ENCODE measurements at places on chromosomes 7 and 10. TPM values are rescaled to one million over a fixed set of nuclear protein-coding genes. Genes with fewer than 3 reads are reported as not detected.
A peak's percentile ranks its signal among the peaks of the same experiment; 100 is the strongest.

Gene VSTM4
- 0.29 TPM for total RNA-seq

GRCh38 chr7:20276705-20277472 lies 53.8 kb upstream of the ITGB8 start:
- no peak for DNase-seq

Gene DGKI
- total RNA-seq, result 0.69 TPM

DNA sequence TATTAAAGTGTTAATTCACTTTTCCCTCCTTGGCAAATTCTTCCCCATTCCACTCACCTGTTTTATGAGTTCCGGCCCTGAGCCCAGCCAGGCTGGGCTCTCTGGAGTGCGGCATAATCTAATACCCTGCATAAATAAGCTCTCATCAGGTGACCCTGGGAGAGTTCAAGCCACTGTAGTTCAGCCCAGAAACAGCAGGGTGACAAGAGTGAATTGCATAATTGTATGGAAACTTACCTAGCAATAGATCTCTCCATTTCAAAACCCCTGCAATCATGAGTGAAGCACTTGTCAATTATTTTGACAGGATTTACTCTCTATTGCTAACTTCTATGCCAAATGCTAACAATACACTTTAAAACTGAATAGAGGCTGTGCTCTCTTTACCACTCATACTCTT lies 94.7 kb downstream of the OSBPL3 start:
- peak; percentile 44 for DNase-seq

- no peak for DNase-seq
Observed at GRCh38 chr10:17109046-17109445, 20.6 kb downstream of the CUBN start.

GRCh38 chr7:4436936-4437335 lies 245.2 kb upstream of the FOXK1 start:
- DNase-seq, result no peak

Gene SPDYE11
- total RNA-seq, result not detected

DNA sequence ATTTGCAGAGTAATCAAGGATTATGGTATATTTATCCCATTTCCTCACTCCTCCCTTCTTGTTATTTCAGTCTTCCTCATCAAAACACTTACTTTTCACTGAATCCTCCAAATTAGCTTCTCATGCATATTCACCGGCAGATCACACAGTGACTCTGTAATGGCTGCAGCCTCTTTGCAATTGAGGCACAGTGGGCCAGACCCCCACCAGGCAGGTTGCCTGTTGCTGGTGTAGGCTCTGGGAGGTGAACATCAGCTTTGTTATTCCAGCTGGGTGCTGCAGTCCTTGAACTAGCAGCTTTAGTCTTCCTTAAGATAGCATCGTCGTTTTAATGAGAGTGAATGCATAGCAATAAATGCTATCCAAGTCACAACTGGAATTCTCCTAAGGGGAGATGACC lies 449.3 kb downstream of the CNTNAP2 start:
- DNase-seq, result no peak

- DNase-seq, result no peak
Observed at GRCh38 chr10:3473271-3473670, 300.7 kb upstream of the PITRM1 start.

Gene ZNF239
- total RNA-seq, result 8.5 TPM

Gene ITIH5
- not detected for total RNA-seq

- no peak for DNase-seq
Observed at GRCh38 chr7:135704074-135704473, 23.9 kb downstream of the SLC13A4 start.

DNA sequence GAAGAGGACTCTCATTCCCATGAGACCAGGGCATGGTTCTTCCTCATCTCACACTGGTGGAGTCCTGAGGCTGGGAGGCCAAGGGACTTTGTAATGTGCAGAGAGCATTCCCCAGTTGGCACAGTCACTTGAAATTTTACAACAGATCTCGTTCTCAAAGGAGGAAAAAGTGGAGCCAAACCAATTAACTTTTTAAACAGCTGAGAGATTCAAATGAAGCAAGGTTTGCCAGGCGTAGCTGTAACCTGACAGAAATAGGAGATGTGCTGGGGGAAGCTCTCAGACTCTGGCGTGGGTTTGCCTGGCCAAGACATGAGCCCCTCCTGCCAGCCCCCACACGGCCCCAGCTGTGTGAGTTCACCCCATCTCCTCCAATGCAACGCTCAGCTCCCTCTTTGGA lies 12.0 kb upstream of the CPXM2 start:
- no peak for DNase-seq

DNA sequence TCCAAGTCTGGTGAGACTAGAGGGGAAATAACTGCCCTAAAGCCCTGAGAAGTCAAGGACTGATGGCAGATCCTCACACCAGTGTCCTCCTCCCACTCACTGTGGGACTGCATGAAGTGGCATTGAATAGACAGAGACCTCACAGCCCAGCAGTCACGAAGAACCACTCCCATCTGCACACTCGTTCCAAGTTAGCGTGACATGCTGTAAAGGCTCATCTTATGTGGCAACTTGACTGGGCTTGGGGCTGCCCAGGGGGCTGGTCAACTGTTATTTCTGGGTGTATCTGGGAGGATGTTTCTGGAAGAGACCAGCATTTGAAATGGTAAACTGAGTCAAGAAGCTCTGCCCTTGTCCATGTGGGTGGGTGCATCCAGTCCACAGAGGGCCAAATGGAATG lies 104.7 kb downstream of the ADARB2 start:
- DNase-seq, result no peak

GRCh38 chr7:127803626-127804025 lies 151.6 kb downstream of the SND1 start:
- DNase-seq, result no peak

GRCh38 chr10:121797490-121797889 lies 130.3 kb downstream of the ATE1 start:
- DNase-seq, result no peak

DNA sequence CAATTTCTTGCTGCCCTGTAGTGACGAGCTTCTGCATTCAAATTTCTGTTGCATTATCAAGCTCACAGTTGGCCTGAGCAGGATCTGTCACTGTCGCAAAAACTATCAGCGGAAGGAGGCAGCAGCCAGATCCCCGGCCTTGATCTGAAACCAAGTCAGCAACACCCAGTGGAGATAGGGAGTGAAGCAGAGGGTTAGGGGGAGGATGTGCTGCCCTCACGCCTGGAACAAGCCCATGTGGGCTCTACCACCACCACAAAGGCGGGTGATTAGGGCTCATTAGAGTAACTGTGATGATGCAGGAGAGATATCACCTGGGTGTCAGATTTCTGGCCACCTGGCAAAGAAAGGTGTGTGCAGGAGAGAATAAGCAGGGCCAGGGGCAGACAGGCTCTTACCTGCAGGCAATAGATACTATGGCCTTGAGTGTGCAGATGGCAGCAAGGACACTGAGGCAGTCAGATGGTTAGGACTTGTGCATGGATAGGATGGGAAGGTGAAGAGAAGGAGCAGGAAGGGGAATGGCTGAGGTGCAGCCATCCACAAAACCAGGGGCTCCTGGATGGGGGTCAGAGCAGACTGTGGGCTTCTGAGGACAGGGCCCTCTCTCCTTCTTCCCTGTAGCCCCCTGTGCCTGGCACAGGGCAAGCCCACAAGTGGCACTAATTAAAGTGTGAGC lies 417.3 kb downstream of the RPS24 start:
- no peak for DNase-seq

DNA sequence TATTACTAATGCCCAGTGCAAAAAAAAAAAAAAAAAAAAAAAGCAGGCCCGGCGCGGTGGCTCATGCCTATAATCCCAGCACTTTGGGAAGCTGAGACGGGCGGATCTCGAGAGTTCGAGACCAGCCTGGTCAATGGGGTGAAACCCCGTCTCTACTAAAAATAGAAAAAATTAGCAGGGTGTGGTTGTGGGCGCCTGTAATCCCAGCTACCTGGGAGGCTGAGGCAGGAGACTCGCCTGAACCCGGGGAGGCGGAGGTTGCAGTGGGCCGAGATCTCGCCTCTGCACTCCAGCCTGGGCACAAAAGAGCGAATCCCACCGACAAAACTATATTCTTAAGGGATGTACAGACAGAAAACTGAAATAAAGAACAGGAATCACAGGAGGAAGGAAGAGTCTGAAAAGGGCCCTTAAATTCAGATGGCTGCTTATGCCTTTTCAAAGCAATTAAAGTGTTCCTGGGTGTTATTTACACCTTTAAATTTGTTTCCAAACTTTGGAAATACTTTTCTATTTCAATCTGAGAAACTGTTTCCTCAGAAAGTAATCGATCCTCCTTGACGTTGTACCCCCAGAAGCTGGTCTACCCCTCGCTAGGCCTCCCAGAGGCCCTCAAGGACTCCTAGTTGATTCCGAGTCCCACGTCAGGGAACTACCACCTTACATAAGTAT lies 2.0 kb upstream of the KMT2E start:
- DNase-seq, result no peak

Measured in epithelial cell of proximal tubule (primary cell).